ENCODE measurements at places on chromosomes 4 and X.

DNA sequence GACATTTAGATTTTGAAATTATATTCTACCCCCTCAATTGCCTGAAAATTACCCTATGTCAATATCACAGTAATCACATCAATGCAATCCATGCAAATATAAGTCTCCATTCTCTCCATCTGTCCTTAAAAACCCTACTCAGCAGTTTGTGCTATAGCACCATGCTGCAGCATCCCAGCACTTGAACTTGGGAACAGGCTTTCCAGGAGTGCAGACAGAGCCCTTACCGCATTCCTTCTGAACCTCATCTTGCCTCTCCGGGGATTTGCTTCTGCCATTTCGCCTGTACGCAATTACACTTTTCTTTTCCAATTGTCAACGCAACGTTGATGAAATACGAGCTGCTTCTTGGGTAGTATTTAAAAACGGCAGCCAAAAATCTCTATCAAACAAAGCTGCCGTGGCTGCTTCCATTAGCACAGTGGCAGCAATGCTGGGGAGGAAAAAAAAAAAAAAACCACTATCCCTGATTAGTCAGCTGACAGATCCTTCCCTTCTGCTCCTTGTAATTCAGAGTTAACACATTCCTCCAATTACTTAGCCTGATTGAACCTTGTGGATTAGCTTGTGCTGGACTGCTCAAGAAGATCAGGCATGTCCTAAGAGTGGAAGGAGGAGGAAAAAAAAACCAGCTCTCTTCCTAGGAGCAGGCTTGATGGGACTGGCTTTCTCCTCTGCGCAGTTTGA is 65.6 kb downstream of the MCF2 start:
- no peak for DNase-seq

DNA sequence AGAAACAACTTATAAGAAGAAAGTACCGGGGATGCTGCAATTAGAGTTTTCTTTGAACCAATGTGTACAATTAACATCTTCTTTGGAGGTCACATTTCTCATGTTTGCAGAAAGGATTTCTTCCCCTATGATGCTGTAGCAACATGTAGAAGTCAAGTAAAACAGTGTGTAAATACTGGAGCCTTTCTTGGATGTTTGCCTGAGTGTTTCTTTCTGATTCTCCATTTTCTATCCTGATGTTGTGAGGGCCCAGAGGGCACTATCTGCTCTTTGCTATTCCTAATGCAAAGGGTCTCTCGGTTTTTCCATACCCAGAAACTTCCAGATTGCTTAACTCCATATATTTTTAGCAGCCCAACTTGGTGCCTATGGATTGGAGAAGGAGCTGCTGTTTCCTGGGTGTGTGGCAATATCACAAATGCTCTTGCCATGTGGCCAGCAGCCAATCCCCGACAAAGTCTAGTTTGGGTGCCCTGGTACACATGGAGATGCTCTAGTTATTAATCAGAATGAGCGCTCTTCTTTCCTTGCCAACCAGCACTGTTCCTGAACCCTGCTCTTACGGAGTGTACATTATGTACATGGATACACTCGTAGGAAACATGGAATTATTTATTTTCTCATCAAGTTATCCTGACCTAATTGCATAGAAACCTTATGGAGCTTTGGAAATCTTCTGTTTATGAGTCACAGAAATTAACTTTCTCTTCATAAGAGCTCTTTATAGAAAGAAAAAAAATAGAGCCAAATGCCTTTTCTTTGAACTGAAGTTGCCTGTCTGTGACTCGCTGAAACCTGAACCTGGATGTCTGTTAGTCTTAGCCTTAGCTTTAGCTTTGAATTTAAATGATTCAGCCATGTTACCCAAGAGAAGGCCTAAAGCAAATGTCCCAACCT is 67.0 kb upstream of the GPC4 start:
- no peak for DNase-seq

DNA sequence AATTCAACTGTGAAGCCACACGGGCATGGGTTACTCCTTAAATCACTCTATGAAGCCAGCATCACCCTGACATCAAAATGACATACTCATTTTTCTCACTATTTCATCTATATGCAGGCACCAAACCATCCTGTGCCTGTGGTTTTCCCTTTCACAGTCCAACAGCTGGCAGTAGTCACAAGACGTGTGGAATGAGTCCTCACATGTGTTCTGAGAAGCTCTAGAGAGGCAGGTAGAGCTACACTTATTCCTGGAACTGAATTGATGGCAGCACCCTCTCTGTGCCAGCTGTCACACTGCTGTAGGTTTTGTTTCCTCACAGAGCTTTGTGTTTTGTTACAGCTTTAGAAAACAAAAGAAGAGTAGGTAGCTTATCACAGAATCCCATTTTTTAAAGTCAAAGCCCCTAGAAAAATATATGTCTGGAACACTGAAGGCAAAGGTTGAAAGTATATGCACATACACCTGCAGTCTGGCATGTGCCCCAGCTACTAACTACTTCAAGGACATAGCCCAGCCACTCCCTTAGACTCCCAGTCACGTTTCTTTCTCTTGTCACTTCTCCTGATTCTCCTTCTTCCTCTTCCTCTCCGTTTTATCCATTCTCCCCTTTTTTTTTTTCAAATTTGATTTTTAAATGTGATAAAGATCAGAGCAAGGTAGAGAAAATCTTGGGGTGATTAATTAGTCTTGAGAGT is 107.1 kb downstream of the ANXA10 start:
- no peak for DNase-seq

DNA sequence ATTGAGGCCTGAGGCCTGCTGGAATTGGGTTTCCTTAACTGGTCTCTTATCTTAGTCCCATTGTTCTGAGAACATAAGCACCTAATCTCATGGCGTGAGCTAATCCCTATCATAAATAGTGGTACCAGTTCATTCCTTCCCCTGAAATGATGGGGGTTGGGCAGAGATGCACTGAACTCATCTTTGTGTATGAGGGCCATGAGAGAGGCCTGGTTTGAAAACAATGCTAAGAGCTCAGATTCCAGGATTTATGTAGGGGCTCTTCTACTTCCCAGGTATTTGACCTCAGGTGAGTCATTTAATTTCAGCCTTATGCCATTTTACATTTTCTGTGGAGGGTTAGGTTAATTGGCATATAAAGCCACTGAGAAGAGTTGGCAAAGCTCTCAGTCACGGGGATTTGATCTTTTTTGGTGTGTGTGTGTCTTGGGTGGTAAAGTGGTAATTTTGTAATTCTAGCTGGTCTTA is 4.4 kb downstream of the RBM3 start:
- DNase-seq = no peak

DNA sequence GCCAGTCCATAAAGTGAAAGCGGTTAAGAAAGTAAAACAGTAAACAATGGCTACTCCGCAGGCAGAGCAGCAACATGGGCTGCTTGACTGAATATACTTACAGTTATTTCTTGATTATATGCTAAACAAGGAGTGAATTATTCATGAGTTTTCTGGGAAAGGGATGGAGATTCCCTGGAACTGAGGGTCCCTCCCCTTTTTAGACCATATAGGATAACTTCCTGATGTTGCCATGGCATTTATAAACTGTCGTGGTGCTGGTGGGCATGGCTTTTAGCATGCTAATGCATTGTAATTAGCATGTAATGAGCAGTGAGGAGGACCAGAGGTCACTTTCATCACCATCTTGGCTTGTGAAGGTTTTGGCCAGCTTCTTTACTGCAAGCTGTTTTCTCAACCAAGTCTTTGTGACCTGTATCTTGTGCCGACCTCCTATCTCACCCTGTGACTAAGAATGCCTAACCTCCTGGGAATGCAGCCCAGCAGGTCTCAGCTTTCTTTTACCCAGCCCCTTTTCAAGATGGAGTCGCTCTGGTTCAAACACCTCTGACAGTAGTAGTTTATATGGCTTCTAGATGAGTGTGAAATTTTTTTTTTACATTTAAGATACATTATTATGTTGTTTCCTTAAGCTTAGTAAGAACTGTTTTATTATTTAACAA is 514.8 kb upstream of the TENM3 start:
- no peak for DNase-seq

GRCh38 chr4:184395971-184396391 is 78.4 kb downstream of the IRF2 start:
- no peak for DNase-seq

GRCh38 chr4:184953971-184954370 is 64.3 kb upstream of the HELT start:
- no peak for DNase-seq

DNA sequence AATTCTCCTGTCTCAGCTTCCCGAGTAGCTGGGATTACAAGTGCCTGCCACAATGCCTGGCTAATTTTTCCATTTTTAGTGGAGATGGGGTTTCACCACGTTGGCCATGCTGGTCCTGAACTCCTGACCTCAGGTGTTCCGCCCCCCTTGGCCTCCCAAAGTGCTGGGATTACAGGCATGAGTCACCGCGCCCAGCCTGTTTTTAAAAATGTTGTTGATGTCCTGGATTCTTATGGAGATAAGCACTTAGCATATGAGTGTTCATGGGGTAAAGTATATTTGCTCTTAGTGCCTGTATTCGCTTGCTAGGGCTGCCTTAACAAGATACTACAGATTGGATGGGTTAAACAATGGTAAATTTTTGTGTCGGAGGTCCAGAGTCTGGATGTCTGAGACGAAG is 91.7 kb downstream of the CEP44 start:
- no peak for DNase-seq

GRCh38 chr4:116055857-116056827 is 942.7 kb upstream of the NDST4 start:
- DNase-seq = no peak

GRCh38 chrX:28058901-28059300 is 77.7 kb upstream of the DCAF8L1 start:
- DNase-seq = no peak

DNA sequence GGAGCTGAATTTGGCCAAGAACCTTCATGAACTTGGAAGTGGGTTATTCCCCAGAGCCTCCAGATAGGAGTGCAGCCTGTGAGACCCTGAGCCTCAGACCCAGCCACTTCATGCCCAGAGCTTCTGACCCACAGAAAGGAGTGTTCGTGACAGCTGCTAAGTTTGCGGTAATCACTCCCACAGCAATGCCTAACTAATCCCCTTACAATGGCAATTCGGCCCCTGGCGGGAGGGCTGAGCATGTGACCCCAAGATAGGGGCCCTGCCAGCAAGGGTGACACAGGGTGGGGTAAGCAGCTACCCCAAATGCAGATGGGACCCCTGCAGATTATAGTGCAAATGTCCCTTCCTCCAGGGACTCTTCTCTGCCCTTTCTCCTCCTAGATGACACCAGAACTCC is 22.5 kb downstream of the PNMA6E start:
- no peak for DNase-seq

- no peak for DNase-seq
Observed at GRCh38 chr4:42150653-42151567, 1.5 kb downstream of the BEND4 start.

GRCh38 chrX:22135171-22135711 is 103.1 kb downstream of the PHEX start:
- no peak for DNase-seq

GRCh38 chrX:6574762-6575161 is 39.8 kb upstream of the VCX3A start:
- no peak for DNase-seq

DNA sequence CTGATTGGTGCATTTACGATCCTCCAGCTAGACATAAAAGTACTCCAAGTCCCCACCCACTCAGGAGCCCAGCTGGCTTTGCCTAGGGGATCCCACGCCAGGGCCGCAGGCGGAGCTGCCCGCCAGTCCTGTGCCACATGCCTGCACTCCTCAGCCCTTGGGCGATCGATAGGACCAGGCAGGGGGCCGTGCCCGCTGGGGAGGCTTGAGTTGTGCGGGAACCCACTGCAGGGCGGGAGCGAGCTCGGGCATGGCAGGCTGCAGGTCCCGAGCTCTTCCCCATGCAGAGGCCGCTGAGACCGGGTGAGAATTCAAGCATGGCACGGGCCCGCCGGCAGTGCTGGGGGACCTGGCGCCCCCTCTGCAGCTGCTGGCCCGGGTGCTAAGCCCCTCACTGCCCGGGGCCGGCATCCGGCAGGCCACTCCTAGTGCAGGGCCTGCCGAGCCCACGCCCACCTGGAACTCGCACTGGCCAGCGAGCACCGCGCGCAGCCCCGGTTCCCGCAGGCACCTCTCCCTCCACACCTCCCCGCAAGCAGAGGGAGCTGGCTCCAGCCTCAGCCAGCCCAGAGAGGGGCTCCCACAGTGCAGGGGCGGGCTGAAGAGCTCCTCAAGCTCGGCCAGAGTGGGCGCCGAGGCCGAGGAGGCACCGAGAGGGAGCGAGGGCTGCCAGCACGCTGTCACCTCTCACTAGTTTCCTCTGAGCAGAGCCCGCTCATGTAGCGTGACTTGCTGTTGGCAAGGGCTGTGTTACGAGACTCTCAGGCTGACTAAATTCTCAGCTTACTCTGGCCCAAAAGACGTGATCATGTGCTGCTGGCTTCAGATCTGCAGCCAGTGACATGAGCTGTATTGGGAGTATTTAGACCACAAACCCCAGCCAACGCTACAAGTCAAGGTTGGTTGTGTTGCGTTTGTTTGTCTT is 87.5 kb downstream of the TRAPPC11 start:
- DNase-seq = no peak

GRCh38 chr4:186240848-186241491 is 13.7 kb downstream of the KLKB1 start:
- DNase-seq = no peak

DNA sequence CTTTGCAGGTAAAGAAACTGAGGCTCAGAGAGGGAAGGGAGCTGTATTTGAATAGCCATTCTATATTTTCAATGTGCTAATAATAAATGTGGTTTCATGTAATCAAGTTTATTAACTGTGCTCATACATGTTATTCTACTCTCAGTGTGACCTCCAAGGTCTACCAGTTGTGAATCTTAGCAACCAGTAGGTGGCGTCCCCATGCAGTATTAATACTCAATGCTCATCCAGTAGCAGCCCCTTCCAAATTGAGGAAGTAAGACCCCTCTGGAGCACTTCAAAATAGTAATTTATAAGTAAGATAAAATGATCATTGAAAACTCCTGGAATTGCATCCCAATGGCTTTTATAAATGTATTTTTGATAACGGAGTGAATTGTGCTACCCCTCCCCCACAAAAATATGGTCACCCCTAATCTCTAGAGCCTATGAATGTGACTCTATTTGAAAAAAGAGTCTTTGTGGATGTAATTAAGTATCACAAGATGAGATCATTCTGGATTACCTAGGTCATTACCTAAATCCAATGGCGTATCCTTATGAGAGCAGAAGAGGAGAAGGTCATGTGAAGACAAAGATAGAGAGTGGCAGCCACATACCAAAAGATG is 20.4 kb upstream of the SEPSECS start:
- DNase-seq = peak; percentile 20

DNA sequence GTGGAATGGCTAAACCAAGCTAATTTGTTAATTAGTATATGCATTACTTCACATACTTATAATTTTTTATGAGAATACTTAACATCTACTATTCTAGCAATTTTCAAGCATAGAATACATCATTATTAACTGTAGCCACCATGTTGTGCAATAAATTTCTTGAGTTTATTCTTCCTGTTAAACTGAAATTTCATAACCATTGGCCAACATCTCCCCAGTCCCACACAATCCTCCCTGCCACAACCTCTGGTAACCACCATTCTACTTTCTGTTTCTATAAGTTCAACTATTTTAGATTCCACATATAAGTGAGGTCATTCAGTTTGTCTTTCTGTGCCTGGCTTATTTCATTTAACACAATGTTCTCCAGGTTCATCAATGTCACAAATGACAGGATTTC is 208.5 kb downstream of the PPP4R3C start:
- DNase-seq = no peak

All from activated CD4-positive, alpha-beta T cell treated with anti-CD3 and anti-CD28 coated beads, Interleukin-2, amount 50 U/mL, for 24 hours (primary cell).